ENCODE measurements at places on chromosomes 3 and 15.
A peak's percentile ranks its signal among the peaks of the same experiment; 100 is the strongest.

GRCh38 chr3:140251678-140252077 is 316.7 kb downstream of the CLSTN2 start:
- no peak for DNase-seq

GRCh38 chr15:92600856-92601255 is 54.7 kb downstream of the FAM174B start:
- no peak for DNase-seq

DNA sequence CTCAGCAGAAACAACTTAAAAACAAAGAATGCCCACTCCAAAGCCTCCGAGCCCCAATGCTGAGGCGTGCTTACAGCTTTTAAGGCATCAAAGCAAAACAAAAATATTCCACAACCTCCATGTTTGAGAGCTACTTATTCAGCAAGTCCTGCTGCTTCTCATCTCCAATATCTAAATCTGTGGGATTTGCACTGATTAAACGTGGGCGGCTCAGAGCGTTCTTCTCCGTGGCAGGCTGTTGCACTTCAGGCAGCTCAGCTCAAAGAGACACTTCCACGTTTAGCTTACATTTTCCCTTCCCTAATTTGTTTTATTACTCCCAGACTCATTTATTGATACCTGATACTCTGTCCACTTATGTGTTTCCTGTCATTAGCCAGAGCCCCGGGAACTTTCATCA is 282.6 kb upstream of the MCTP2 start:
- no peak for DNase-seq

DNA sequence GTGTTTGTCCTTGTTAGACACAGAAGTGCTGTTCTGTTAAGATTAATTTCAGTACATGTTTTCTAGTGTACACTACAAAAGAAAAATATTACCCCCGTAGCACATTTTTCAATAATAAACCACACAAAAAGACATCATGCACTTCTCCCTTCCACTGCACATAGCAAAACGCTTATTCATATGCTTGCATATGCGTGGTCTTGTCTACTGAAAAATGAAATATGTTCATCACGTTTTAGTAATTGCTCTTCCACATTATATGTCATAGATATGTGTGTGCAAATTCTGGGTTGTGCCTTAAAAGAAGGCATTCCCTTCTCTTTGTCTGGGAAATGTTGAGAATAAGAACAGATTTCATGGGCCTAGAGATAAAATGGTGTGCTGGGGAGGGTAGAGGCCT is 353.9 kb downstream of the NSUN3 start:
- DNase-seq, result no peak

DNA sequence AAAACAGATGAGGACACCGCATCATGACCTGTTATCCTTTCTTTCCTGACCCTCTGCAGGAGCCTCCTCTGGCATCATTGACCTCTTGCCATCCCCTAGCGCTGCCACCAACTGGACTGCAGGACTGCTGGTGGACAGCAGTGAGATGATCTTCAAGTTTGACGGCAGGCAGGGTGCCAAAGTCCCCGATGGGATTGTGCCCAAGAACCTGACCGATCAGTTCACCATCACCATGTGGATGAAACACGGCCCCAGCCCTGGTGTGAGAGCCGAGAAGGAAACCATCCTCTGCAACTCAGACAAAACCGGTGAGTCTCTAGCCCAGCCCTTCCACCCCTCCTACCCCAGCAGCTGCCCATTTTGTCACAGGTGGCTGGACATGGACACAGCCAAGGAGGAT is 218.4 kb upstream of the TRIM42 start:
- no peak for DNase-seq

DNA sequence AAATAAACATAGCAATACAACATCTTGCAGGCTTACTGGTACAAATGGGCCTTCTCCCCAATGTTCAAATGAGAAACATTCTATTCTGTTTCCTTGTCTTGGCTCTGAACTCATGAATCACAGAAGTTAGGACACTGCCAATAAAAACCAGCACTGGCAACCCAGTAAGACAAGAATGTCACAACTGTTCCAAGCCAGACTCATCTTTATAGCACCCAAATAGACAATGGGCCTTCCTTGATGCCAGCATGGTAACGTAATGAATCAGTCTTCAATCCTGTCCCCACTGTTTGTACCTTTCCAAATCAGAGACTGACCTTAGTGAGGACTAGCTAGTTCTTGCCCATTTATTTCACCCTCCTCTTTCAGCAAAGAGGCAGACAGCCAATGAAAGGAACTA is 14.1 kb upstream of the RPS17 start:
- no peak for DNase-seq

DNA sequence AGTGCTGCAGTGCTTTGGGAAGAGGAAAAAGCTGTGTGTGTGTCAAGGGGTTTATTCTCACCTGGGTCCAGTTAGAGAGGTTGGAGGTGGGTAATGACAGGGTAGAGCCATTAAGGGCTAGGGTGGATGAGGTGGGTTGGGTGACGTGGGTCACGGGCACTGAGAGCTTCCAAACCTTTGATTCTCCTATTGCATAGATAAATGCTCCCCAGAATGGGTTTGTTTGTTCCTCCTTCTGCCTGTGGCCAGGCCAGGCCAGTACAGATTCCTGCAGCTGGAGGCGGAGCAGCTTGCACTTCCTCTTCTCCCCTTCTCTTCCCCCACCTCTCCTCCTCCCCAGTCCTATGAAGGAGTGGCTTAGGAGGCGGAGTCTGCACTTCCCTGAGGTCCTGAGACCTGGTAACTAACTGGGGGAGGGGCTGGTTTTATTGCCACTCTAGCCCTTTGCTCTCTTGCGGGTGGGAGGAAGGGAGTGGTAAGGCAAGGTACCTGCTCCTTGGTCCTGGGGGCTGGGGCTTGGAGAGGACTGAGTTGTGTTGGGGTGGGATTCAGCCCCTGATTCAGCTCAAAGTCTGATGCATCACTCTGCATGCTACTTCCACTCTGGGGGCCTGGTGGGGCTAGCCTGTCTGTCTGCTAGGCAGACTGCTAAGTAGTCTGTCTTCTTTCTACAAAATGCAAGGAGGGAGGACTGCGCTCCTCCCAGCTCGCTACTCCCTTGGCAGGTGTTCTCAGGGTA is 3.5 kb downstream of the SPINT1 start:
- DNase-seq, result no peak

- no peak for DNase-seq
These were observed 20.0 kb upstream of the TRIM71 start for GRCh38 chr3:32797776-32798175.

DNA sequence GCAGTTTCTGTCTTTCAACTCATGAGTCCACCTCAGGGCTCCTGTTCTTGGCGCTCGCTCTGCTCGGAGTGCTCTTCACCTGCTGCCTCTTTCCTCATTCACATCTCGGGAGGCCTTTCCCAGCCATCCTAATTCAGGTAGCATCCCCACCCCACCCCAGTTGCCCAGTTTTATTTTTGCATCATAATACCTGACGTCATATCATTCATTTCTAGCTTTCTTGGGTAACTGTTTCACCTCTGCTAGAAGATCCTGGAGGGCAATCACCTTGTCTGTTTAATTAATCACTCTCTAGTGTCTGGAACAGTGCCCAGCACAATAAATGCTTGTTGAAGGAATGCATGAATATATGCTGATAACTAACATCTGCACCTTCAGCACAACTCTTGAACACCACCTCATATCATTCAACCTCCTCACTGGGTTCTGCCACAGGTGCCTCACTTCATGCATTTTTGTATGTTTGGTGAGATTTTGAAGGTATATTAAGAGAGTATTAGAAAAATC is 7.6 kb downstream of the NUSAP1 start:
- DNase-seq, result no peak

GRCh38 chr15:53880357-53880756 is 97.9 kb upstream of the UNC13C start:
- DNase-seq, result no peak

DNA sequence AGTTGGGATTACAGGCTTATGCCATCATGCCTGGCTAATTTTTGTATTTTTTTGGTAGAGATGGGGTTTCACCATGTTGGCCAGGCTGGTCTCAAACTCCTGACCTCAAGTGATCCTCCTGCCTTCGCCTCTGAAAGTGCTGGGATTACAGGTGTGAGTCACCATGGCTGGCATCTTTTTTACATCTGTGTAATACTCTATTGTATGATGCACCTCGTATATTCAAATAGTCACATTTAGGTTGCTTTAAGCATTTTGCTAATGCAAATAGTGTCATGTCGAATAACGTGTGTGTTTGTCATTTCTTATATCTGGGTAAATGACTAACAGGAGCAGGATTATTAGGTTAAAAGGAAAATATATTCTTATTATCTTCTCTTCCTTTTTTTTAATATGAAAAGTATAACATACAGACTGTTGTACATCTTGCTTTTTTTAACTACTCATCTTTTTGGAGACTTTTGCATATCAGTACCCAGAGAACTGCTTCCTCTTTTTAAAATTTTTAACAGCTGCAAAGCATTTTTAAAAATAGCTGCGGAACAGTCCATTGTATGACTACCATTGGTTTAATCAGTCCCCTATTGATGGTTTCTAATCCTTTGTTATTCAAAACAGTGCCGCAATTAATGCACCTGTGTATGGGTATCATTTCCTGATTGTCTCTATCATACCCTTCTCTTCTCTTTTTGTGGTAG is 13.4 kb downstream of the SCAMP5 start:
- no peak for DNase-seq

GRCh38 chr3:49600781-49601180 is 46.5 kb downstream of the BSN start:
- DNase-seq, result no peak

GRCh38 chr15:99980752-99981151 is 247.5 kb upstream of the LYSMD4 start:
- no peak for DNase-seq

GRCh38 chr3:179630753-179631451 is 21.9 kb upstream of the USP13 start:
- no peak for DNase-seq

DNA sequence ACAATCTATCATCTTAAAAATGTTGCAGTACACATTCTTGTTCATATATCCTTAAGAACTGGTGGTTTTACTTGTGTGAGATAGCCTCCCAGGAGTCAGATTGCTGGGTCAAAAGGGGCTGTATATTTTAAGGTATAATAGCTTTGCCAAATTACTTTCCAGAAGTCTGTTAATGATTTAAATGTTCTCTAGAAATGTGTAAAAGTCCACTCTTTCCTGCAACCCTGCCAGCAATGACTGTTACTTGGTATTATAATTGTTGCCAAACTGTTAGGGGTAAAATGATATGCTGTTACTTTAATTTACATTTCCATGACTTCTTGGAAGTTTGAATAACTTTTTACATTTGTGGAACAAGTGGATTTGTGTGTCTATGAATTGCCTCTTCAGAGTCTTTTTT is 170.8 kb downstream of the SLC9A9 start:
- DNase-seq, result no peak

- peak; percentile 56 for DNase-seq
These were observed 456.3 kb upstream of the ARRDC4 start for GRCh38 chr15:97504031-97504792.

DNA sequence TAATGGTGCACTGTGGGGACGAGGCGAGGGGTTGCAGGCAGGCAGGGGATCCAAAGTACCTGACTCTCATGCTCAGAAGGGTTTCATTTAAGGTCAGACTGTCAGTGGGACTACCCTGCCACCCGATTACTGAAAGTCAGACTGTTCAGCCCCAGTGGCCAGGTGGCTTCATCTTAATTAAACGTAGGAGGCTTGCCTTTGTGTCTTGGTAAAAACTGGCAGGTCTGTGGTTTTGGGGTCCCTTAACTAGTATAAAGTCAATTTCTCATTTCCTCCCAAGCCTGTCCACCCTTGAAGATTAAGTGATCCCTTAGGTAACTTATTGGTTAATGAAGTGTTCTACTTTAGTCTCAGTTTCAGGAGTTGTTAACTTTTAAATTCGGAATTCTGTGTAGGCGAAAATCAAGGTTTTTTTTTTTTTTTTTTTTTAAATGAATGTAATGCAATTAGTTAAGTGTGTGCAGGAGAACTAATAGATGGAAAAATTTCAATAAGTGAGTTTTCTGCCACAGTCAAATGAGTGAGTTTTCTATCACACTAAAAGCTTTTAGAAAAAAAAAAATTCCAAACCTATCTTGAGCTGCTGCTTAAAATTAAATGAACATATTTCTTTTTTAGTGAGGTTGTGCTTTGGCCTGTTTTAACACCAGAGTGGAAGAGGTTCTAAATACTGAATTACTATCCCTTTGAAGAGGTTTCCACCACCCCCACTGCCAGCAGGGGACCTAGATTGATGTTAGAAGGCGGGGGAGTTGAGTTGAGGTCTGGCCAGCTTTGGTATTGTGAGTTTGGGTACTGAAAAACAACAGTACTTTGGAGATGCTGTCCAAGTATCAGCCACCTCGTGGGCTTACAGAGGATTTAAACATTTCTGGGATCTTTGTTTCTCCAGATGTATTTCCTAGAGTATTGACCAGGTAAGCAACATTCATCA is 15.2 kb downstream of the ITPR1 start:
- no peak for DNase-seq

GRCh38 chr3:74267588-74268184 is 346.8 kb downstream of the CNTN3 start:
- DNase-seq, result peak; percentile 7

DNA sequence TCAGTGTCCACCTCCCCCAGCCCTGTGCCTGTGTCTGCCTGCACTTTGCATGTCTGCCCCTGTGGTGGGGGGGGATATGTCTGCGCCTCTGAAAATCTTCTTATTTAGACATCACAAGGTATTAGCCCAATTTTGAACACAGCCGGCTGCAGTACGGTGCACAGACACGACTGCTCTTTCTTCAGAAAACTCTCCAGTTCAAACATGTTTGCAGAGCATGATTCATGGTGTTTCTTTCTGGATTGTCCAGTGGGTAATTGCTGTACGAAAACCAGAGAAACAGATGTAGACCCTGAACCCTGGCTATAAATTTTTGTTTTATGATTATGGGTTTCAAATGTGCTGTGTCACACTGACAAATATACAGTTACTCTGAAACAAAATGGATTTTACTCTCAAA is 3.4 kb upstream of the RARB start:
- DNase-seq, result no peak

GRCh38 chr3:156473341-156473740 is 81.6 kb downstream of the SSR3 start:
- no peak for DNase-seq

GRCh38 chr3:20073683-20074082 is 33.4 kb downstream of the KAT2B start:
- no peak for DNase-seq

GRCh38 chr3:101158374-101158773 is 162.0 kb downstream of the IMPG2 start:
- no peak for DNase-seq

- no peak for DNase-seq
These were observed 431.9 kb downstream of the MFSD1 start for GRCh38 chr3:159233734-159234133.

- DNase-seq, result peak; percentile 10
These were observed 237.8 kb upstream of the GADL1 start for GRCh38 chr3:31132132-31132769.

- DNase-seq, result no peak
These were observed 132.2 kb downstream of the KLF13 start for GRCh38 chr15:31458596-31459399.
